ENCODE measurements at places on chromosomes 3 and 15.
A peak's percentile ranks its signal among the peaks of the same experiment; 100 is the strongest.

DNA sequence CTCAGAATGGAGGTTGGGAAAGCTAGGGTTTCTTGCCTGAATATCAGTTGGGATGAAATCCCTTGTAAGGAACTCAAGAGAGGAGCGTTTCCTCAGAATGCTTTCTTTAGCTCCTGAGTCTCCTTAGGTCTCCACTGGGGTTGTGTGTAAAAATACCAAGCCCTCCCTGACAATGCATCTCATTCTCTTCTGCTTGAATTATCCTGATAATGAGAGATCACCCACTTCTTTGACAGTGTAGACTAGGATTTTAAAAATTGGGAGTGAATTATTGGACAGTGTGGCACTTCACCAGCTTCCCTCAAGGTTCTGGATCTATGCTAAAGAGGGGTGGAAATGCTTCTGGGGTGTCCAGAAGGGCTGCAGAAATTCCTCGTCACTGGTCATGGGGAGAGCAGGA is 41.8 kb upstream of the POLG start:
- DNase-seq, result no peak

GRCh38 chr3:24377218-24377993 is 117.2 kb downstream of the THRB start:
- no peak for DNase-seq

- no peak for DNase-seq
Observed at GRCh38 chr3:104349836-104350235, 1016.9 kb upstream of the ALCAM start.

- DNase-seq, result no peak
Observed at GRCh38 chr15:90028376-90028944, 27.3 kb downstream of the ZNF710 start.

DNA sequence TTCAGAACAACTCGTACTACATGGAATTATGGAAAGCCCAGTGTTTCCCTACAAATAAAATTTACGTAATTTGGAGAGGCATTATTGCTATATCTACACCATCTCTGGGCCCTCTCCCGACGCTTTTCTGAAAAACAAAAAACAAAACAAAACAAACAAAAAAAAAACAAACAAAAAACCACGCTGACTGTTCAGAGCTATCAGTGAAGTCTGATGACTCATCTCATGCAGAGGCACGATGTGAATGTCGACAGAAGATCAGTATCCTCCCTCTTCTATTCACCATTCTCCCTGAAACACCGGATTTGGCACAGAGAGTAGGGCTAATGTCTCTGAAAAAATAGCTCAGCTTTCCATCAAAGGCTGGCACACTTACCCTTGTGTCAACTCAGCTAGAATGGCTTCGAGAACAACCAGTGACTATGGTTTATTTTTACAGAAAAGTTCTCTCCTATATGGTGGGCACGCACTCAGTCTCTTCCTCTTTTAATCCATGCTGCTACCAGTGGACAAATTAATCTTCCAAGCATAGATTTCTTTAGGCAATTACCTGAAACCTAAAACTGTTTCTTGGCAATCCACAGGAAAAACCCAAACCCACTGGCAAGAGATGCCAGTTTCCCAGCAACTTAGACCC is 1.5 kb downstream of the CRBN start:
- no peak for DNase-seq

DNA sequence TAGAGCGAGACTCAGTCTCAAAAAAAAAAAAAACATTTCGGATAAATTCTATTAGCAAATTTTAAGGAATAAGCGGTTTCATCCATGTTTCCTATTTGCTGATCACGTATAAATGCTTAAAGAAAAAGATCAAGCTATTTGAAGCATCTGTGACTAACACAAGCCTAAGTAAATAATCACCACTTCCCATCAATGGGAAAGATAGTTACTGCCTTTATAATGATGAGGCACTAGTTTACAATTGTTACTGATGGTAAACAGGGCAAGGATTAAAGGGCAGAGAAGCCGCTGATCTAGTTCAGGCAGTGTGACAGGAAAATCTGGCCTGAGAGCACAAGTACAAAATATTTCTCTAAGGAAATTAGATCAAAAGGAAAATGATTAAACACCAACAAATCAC is 13.7 kb downstream of the CLPX start:
- DNase-seq, result no peak

GRCh38 chr15:78934655-78935023 is 10.2 kb downstream of the CTSH start:
- DNase-seq, result no peak

DNA sequence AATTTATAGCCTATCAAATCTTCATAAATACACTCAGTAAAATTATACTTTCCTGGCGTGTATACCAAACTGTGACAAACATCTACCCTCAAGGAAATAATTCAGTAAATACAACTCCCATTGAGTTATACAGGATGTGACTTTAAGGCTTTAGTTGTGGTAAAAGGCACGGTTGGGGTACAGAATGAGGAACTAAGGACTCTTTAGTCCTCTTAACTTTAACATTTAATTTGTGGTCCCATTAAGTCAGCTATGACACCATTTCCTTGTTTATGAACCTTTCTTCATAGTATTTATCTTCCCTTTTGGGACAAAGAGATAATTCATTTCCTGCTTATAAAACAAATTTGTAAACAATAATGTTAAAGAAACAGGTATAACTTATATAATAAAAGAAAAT is 30.2 kb downstream of the IFT80 start:
- DNase-seq, result no peak

- no peak for DNase-seq
Observed at GRCh38 chr15:27973886-27974285, 125.2 kb downstream of the OCA2 start.

- DNase-seq, result no peak
Observed at GRCh38 chr15:87639305-87640011, 617.1 kb downstream of the NTRK3 start.

- no peak for DNase-seq
Observed at GRCh38 chr3:48656061-48656840, 6.4 kb downstream of the CELSR3 start.

DNA sequence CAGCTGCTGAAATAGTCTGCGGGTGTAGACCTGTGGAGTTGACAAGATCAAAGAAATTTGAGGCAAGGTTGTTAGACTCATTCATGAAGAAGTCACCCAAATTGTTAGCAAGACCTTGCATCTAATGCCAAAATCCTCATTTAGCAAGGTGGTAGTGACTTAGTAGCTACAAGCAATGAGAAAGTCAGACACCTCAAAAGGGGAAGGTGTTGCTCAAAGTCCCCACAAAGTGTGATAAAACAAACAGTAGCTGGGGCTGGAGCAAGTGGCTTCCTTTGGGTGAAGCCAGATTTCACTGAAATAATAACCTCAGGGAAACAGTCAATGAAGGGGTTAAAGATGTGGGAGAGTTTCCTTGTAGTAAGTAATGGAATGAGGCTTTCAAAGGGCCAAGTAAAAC is 44.9 kb downstream of the CD86 start:
- no peak for DNase-seq

DNA sequence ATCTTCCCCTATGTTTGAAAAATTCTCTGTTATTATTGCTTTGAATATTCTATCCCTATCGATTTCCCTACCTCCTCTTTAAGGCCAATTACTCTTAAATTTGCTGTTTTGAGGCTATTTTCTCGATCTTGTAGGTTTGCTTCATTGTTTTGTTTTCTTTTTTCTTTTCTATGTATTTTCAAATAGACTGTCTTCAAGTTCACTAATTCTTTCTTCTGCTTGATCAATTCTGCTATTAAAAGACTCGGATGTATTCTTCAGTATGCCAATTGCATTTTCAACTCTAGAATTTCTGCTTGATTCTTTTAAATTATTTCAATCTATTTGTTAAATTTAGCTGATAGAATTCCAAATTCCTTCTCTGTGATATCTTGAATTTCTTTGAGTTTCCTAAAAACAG is 144.0 kb upstream of the NANOGP8 start:
- DNase-seq, result no peak

- DNase-seq, result no peak
Observed at GRCh38 chr3:30655187-30655812, 48.9 kb downstream of the TGFBR2 start.

DNA sequence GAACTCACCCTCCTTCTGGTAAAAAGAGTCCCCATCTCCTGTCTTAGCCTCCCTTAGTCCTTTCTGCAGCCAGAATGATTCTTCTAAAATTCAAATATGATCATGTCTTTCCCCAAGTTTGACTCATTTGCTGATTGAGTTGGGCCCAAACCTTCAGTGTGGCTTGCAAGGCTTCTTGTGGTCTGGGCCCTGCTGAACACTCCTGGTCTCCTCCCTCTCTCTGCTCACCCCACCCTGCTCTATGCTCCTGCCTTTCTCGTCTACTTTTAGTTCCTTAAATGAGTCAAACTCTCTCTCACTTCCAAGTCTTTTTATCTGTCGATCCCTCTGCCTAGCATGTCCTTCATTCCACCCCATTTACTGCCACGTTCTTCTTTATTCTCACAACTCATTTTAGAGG is 72.6 kb downstream of the CCR1 start:
- DNase-seq, result no peak

GRCh38 chr3:120177151-120177550 is 82.9 kb upstream of the GSK3B start:
- DNase-seq, result no peak

DNA sequence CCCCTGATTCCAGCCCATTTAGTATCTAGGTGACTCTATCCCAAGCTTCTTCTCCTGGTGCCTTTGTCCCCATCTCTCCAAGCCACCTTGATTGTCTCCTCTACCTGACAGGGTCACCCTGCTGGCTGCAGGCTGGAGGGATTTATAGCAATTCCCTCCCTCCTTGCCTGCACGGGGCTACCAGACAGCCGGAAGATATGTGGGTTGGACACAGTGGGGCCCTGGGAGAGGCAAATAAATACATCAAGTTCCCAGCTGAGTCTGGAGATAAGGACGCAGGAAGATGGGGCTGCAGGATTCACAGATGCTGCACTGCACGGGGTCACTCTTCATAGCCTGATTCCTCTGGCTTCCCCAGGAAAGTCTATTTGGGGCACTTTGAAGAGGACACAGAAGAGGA is 9.3 kb upstream of the ISLR2 start:
- no peak for DNase-seq

DNA sequence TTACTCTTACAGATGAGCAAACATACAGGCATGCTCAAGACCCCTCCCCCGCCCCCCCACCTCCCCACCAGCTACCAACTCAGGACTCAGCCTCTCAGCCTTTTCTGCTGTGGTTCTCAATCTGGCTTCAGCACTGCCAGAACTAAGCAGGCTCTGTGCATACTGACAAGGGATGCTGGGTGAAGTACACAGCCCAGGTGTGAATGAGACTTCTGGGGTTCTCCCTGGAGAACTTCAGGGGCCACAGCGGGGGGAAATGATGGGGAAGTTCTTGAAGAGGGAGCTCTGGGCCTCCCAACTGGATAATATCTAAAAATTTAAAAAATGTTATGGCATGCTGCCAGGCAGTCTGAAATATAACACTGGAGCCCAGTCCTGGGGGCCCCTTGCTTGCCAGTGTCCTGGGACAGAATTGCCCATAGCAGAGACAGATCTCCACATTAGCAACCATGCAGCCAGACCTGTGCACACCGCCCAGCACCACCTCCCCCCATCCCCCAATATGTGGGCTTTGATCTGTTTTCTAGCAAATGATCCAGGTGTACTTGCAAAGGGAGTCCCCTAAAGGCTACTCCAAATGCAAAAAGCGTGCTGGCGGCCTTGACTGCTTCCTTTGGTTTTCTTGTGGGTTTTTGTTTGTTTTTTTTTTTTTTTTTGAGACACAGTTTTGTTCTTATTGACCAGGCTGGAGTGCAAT is 41.4 kb downstream of the PGPEP1L start:
- no peak for DNase-seq

DNA sequence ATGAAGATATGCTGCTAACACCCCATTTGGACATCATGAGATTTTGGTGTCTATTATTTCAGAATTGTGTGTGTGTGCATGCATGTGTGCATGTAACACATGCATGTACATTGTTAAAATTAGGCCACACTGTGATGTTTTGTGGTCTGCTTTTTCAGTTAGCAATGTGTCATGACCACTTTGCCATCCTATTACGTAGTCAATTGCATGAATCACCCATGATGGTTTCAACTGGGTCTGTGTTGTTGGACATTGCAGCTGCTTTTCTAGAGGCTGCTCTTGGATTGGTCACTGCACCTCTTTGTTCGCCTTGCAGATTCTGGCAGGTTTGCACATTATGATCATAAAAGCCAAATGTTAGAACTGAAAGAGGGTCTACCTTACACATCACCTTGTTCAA is 101.0 kb upstream of the THBS1 start:
- no peak for DNase-seq

DNA sequence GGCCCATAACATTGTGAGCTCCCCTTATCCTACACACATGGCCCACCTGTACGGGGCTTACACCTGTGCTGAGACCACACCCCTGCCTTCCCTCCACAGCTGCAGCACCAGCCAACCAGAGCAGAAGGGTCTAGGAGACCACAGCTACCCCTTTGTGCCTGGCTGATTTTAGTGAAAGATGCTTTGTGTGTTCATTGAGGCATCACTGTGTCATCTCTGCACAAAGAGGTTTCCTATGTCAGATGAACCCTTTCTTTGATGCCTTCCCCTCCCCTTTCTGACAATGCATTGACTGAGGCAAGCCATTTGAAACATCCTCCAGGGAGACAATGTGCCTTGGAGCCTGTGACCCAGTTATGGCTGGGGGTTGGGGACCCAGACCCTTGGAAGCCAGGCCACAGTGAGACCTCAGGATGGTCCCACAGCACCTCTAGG is 54.9 kb upstream of the SLC7A14 start:
- no peak for DNase-seq

- DNase-seq, result no peak
Observed at GRCh38 chr3:147197739-147198138, 208.6 kb downstream of the ZIC4 start.

- DNase-seq, result no peak
Observed at GRCh38 chr3:21781355-21781754, 30.3 kb upstream of the ZNF385D start.

- peak; percentile 21 for DNase-seq
Observed at GRCh38 chr15:64507293-64507802, 47.0 kb downstream of the ZNF609 start.

DNA sequence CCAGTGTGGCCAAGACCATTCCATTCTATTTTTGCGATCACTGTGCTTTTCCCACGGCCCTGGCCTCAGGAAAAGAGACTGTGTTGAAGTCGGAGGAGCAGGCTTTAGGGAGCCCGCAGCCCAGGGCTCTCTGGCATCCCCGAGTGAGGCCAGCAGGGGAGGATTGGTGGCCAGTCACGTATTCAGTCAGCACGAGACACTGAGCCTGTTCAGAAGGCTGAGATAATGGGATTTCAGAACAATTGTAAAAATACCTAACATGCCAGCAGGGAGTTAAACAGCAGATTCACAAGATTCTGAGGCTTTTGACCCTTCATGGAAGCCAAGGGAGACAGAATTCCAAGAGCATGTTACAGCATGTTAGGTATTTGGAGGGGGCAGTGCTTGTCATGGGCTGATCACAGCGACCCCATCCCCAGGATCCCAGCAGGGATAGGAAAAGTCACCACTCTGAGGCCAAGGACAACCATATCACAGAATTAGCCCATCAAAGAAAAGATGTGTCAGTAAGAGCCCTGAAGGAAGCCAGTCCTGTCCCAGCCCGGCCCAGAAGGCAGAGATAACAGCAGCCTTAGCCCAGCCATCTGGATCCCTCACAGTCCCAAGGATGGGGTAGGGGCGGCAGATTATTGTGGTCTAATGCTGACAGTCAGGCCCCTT is 40.6 kb downstream of the AMOTL2 start:
- no peak for DNase-seq
